ENCODE measurements at places on chromosomes 12 and 14. TPM values are rescaled to one million over a fixed set of nuclear protein-coding genes. Genes with fewer than 3 reads are reported as not detected.
A peak's percentile ranks its signal among the peaks of the same experiment; 100 is the strongest.

GOLGA5 gene
- 42.9 TPM for total RNA-seq

DNA sequence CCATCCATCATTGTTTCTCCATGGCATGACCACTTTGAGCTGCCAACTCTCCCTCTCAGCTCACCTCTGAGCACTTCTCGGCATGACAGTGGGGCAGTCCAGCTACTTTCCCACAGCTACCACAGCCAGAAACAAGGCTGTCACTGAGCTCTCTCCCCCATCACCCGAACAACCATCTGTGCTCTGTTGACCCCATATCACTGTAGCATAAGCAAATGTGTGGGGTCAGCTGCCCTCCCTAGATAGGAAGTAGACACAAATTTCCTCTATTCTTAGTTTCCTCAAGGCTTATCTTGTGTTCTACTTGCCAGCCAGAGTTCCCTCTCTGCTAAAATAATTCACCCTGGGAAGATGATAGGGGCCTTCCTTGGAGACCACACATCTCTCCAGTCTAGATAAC lies 82.6 kb upstream of the FUT8 start:
- DNase-seq, result no peak

DNA sequence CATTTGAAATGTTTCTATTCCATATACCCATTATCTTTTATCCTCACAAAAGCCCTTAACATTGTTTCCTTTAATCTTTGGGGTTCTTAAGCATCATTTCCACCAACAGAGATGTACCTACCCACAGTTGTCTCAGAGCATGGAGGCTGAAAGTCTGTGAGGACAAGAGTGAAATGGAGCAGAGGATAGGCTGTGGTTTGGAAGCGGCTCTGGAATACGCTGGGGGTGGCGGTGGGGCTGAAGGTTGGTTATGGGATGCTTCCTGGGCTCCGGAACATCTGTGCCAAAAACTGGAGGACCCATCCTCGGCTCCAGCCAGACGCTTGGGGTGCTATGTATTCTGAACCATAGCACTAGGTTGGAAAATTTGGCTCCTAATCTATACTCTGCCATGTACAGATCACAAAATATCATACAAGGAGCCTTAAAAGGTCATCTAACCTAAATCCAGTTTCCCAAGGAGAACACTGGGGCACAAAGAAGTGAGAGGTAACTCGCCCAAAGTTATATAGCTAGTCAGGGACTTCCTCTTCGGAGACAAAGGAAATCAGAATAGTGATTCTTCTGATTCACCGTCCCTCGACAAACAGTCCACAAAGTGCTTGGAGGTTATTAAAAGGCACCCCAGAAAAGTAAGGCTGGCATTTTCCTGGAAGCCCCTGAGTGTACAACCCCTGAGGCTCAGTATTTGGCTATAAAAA lies 2.5 kb downstream of the PPP1R3E start:
- peak; percentile 80 for DNase-seq

ITGA7 gene
- 570 TPM for total RNA-seq

GRCh38 chr12:82040987-82041743 lies 282.0 kb upstream of the PPFIA2 start:
- DNase-seq, result no peak

FGF6 gene
- total RNA-seq, result not detected

DNA sequence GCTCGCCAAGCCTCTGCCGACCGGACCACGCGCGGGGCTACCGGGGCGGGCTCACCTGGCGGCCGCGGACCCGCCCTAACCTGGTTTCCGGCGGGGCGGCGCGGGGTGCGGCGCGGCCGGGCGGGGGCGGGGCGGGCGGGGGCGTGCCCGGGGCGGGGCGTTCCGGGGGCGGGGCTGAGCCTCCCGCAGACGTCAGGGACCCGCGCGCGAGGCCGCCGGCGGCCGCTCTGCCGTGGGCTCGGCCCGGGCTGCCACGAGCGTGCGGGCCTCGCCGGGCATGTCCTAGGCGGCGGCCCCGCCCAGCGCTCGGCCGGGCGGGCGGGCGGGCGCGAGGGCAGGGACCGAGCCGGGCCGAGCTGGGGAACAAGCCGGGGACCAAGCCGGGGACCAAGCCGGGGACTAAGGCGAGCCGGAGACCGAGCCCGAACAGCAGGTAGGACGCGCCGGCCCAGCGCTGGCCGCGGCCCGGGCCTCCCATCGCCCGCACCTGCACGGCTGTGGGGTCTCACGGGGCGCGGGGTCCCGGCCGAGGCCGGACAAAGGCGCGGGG lies at the start of gene CEP170B:
TSS of gene CEP170B (plus strand) at position 188 of the 550 bp plus-strand sequence. CDS start 3,183 bp downstream, outside the sequence.
- DNase-seq, result no peak

DNA sequence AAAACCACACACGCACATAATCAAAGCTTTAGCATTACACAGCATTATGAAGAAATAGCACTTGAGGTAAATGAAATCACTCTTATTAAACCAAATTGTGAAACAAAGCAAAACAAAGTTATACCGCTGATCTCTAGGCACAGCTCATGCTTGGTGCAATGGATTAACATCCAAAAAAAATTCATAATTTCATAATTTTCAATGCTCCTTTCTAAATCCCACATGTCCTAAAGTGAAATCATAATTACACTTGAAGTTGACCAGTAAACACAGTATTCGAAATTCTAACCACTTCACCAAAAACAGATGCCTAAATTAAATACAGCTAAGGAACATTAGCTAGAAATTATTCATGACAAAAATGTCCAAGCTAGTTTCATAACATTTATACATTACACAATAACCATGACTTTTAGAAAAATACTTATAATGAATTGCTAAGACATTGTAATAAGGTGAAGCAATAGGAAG lies 1.5 kb downstream of the MLH3 start:
- no peak for DNase-seq

PARPBP gene
- 2.4 TPM for total RNA-seq

DNA sequence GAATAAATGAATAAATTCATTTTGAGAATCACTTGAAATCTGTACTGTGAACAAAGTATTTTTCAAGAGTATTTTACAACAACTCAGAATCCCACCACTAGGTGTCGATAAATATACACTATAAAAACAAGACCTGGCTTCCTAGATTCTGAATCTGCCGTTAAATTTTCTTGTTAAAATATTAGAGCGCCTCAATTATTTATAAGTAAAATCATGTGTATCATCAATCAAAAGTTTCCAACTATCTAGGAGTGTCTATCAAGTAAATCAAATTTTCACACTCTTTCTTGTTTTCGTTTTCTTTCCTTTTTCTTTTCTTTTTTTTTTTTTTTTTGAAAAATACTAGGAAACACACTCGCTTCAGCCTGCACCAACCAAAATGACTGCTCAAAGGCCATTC lies 179.2 kb upstream of the DCN start:
- DNase-seq, result no peak

- DNase-seq, result no peak
These were observed 8.4 kb downstream of the CEP170B start for GRCh38 chr14:104873380-104874055.

KRT83 gene
- total RNA-seq, result not detected

GRCh38 chr14:65791191-65791981 lies 378.9 kb downstream of the FUT8 start:
- DNase-seq, result no peak

- no peak for DNase-seq
These were observed 853 bp downstream of the USP5 start for GRCh38 chr12:6852651-6853354.

DNA sequence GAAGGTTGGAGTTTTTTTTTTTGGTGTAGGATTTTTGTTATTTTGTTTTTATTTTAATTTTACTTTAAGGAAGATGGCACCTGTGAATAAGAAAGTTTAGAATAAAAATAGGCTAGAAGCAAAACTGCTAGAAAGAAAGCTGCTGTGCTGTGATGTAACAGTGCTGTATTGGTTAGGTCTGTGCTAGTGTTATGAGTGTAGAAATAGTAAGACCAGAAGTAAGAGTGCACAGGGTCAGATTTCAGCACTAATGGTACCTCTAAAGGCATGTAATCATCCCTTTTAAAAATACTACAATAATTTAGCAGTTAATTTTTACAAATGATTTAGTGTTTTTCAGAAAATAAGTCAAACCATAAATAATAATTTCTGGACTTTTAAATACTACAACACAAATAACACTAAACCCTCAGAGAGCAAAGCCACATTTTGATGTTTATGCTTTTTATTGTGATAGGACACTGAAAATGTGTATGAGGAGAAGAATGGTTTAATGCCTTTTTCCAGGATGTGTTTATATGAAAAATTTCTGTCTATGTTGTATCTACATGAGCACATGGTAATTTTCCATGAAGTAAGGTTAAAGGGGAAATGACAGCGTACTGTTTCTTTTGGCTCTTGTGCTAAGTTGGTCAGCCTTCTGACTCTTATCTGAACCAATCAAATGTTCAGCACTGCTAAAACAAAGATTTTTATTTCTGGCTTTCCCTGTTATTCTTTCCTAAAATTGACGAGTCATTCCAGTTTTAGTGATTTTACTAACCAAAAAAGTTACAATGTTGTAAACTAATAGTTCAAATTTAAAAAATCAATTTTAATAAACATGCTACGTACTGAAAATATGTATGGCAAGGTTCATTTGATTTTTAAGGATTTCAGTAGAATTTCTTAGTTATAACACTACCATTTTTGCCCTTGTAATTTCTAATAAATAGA lies 96.1 kb downstream of the PPHLN1 start:
- no peak for DNase-seq

- no peak for DNase-seq
These were observed 920.5 kb downstream of the LRFN5 start for GRCh38 chr14:42527141-42527540.

DNA sequence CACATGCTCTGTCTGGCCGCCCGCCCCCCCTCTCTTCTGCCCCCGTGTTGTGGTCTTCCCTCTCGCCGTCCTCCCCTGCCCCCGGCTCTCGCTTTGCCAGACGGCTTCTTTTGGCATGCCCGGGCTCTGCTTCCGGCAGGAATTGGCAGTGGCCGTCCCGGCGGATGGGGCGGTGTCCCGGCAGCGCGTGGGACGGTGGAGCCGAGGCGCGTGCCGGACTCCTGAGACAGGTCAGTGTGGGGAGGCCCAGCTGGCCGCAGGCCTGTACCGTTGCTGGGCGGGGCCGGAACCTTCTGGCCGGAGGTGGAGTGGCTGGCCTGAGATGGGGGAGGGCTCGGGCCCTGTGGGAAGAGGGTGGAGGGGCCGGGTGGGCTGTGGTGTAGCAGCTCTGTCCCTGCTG lies 17.1 kb downstream of the KIF26A start:
- no peak for DNase-seq

SOX5 gene
- total RNA-seq, result 18.1 TPM

GRCh38 chr14:97156705-97157104 lies 359.5 kb downstream of the VRK1 start:
- no peak for DNase-seq

- no peak for DNase-seq
These were observed 612 bp downstream of the VPS37B start for GRCh38 chr12:122895320-122895703.

DNA sequence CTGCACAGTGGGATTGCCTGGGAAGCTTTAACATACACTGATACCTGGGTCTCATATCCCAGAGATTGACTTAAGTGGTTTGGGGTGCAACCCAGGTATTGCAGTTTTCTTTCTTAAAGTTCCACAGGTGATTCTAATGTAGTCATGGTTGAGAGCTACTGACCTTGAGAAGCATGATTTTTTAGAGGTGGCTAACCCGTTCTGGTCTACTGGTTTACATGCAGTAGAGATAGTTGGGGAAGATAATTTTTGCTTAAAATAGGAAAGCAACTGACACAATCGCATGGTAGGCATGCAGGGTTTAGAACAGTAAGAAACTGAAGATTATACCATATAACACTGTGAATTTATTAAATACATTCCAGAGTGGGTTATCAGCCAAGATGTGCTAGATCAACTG lies 134.2 kb upstream of the DNM1L start:
- no peak for DNase-seq

NTN4 gene
- total RNA-seq, result 20.5 TPM

CLEC4D gene
- 0.71 TPM for total RNA-seq

MFAP5 gene
- total RNA-seq, result 61.0 TPM

VEZT gene
- total RNA-seq, result 58.7 TPM

GRCh38 chr12:10968765-10969456 lies 17.8 kb downstream of the TAS2R50 start:
- DNase-seq, result peak; percentile 76

DNA sequence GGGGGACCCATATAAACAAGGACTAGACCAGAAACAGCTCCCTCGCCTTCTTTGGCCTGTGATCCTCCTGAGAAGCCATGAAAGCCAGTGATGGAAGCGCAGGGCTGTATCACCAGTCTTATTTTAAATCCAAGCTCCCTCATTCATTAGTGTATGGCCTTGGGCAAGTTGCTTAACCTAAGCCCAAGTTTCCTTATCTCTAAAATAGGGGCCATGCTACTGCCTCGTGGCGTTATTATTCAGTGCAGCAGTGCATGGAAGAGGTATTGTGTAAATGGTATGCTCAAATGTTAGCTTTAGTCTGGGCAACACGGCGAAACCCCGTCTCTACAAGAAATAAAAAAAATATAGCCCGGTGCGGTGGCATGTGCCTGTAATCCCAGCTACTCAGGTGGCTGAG lies 9.9 kb downstream of the ESPL1 start:
- no peak for DNase-seq

DNA sequence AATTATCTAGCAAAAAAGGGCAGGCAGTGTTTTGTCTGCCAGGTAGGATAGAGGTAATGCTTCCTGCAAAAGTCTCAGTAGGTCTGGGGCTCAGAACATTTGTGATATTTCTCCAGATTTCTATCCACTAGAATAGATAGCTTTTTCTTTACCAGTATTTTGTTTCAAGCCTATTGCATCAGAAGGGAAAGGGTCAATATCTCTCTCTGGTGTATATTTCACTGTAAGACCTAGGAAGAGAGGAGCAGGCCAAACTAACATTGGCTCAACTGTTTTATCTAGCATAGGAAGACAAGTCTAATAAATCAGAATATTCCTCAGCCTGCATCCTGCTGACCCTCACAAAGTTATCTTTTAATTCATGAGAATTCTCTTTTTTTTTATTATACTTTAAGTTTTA lies 106.7 kb upstream of the DAAM1 start:
- no peak for DNase-seq

DNA sequence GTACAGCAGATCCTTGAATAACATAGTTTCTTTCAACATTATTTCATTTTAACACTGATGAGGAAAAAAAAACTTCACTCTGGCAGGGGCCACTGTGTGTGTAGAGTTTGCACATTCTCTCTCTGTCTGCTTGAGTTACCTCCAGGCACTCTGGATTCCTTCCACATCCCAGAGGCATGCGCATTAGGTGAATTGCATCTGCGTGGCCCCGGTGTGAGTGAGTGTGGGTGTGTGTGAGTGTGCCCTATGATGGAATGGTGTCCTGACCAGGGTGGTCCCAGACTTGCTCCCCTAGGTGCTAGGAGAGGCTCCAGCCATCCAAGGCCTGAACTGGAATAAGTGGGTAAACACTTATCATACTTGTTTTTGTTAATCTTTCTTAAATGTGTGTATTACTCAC lies 90.6 kb upstream of the LRIG3 start:
- no peak for DNase-seq
